GM04504 (cell line): ENCODE measurements at places on chromosomes 7 and 10.

DNA sequence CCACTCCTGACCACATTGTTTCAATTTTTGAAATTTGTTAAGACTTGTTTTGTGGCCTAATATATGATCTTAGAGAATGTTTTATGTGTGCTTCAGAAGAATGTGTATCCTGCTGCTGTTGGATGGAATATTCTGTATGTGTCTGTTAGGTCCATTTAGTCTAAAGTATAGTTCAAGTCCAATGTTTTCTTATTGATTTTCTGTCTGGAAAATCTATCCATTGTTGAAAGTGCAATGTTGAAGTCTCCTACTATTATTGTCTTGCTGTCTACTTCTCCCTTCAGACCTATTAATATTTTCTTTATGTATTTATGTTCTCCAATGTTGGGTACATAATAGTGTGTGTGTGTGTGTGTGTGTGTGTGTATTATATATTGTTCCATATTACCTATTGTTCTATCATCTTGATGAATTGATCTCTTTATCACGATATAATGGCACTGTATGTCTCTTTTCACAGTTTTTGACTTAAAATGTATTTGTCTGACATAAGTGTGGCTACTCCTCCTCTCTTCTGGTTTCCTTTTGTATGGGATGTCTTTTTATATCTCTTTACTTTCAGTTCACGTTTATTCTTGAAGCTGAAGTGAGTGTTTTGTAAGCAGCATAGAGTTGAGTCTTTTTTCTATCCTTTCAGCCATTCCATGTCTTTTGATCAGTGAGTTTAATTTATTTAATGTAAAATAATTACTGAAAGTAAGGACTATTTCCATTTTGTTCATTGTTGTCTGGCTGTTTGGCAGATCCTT is 61.3 kb downstream of the AKR1D1 start:
- DNase-seq, result no peak

DNA sequence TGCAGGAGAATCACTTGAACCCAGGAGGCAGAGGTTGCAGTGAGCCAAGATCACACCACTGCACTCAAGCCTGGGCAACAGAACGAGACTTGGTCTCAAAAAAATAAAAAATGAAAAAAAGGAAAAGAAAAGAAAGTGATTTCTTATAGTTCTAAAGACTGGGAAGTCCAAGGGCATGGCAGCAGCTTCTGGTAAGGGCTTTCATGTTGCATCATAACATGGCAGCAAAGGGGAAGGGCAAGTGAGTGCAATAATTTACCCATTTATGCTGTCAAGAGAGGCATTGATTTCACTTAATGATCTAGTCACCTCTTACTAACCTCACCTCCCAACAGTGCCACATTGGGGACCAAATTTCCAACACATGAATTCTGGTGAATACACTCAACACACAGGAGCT is 8.8 kb upstream of the KLRG2 start:
- DNase-seq, result no peak

GRCh38 chr7:156176039-156176438 is 363.8 kb upstream of the SHH start:
- DNase-seq, result no peak

DNA sequence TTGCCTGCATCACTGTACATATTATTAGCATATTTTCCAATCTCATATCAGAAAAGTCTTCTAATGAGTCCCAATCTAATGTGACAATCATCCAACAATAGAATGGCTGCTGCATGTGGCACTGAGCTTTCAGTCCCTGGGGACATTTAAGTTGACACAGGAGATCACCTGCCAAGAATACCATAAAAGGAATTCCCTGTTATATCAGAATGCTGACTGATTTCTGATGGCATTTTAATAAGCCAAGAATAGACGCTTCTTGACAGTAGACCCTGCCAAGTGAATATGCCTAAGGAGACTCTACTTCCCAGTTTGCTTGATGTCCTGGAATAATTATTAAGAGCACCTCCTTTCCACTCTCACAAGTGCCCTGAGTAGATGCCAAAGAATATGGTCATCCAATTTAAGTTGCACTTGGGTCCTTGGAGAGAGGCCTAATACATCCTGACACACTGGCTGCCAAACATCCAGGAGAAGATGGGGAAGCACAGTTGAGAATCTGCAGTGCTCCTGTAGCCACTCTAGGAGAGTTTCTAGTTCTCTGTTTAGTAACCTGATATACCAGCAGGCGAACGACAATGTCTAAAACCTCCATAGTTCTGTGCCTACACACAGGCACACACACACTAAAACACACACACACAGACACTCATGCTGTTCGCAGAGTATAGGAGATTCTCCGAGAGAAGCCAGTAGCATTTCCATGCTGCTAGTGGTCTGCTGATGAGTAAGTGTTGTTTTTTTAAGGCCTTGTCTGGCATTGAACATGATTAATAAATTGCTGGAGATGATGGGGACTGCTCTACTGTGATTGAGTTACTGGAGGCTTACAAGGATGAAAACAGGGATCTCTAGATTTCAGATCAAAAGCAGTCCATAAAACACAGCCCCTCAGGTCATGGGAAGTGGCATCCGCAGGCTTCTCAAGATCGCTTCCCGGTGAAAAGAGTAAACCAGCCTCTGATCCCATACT is 369.6 kb downstream of the KCNMA1 start:
- no peak for DNase-seq

DNA sequence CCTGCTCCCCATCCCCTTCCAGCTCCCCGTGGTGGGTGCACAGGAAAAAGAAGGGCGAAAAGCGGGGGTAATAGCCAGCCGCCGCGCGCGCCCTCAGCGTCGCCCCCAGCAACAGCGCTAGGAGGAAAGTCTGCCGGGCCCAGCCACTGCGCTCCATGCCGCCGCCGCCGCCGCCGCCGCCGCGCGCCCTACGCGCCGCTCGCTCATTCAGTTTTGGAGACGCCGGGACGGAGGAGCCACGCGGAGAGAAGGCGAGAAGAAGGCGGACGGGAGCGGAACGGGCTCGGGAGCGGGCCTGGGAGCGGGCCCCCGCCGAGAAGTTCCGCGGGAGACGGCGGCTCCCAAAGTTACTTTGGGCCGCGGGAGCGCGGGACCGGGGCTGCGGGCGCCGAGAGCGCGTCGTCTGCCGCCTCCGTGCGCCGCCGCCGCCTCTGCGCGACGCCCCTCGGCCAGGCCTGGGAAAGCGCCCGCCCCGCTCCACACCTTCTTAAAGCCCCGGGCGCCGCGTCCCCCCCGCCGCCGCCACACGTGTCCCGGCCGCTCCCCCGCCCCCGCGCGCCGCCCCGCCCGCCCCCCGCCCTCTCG is at the start of gene RELN:
TSS of gene RELN (minus strand) at position 459 of the 585 bp plus-strand sequence. CDS start at position 157, 302 bp downstream.
- DNase-seq, result no peak
